Stimulated activated effector memory CD8-positive, alpha-beta T cell treated with anti-CD3 and anti-CD28 coated beads, Interleukin-12 subunit alpha, Interleukin-12 subunit beta, amount 100 ng/mL, for 72 hours (primary cell): ENCODE measurements at places on chromosomes 7 and 10.
A peak's percentile ranks its signal among the peaks of the same experiment; 100 is the strongest.

GRCh38 chr10:49347827-49348226, 48.1 kb downstream of the DRGX start:
- DNase-seq, result no peak

DNA sequence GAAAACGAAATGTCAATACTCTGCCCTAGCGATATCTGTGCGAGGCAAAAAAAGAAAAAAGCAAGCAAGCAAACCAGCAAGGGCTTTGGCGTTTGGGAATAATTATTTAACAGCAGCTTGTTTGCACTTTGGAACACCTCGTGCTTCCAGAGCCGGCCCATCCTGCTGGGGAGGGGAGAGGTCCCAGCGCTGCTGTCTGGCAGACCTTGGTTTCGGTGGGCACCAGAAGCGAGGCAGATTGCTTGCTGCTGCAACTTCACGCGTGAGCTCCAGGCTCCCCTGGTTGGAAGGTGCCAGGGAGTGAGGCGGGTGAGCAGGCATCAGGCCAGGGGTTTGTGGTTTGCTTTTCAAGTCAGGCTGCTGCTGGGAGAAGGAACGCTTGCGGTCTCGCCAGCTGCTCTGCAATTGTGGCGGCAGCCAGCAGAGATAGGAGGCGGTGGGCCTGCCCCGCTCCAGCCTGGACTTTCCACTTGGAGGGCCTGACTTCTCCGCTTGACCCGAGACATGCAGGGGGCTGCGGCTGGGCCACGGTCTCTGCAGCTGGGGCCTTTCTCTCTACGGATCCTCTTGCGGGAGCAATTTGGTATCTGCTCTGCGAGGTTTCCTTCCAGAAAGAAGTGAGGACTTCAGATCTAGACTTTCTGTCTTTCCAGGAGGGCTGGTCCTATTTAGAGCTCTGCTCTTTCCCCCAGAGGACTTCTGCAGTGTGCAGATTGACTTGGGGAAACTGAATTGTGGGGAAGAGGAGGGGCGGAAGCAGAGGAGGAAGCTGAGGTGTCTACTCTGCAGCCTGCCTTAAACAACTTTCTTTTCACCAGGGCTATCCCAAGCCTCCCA, 131.4 kb downstream of the PRPF18 start:
- no peak for DNase-seq

DNA sequence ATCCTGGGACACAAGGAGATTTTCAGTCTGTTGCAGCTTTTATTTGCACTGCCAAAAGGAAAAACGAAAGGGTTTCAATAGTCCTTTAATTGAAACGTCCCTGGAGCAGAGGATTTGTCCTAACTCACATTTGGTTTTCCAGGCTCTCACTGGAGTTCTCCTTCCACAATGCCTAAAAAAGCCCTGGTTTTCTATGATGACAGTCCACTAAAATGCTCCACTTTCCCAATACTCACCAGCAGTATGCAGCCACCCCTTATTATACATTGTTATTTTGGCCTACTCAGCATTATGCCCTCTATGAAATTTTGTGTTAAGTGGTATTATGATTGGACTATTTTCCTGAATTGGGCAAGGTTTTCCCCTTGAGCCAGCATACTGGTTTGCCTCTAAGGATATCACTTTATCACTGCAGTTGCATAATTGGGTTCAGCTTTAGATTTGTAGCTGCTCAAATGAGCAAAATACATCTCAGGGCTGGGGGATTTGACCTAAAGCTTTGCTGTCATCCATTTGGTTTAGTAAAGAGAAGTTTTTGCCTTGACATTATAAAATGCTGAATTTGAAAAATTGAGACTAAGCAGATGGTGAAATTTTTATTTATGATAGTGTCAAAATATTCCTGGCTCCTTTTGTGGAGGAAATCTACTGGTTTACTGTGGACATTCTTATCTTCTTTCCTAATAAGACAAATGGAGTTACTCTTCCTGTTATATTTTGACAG, 239.2 kb downstream of the RNLS start:
- no peak for DNase-seq

- no peak for DNase-seq
Observed at GRCh38 chr10:109205929-109206585, 717.3 kb downstream of the XPNPEP1 start.

GRCh38 chr7:115113776-115114175, 191.9 kb downstream of the MDFIC start:
- DNase-seq, result no peak

DNA sequence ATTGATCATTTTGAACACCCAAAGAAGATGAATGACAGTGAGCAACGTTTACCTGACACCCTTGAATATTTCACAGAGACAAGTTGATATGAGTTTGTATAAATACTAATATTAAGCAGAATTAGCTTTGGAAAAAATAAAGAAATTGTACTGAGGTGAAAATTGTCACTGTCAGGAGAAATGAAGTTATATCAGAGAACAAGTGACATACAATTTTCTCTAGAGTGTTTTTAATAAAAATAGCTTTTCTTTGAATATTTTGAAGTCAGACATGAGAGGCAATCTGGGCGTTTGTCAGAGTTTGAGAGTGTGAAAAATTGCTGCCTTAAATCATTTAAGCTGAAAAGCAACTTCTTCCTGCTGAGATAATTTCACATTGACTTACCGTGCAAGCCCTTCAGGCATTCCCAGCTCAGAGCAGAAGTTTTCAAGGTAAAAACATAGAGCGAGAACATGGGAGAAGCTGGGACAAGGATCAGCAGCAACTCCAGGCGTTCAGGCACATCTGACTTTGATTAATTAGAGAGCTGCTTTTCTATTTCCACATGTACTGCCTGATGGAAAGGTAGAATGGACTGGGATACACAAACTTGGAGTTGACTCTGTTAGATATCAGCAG, 535.9 kb downstream of the TFEC start:
- no peak for DNase-seq

GRCh38 chr10:130141878-130142277, 5.7 kb downstream of the GLRX3 start:
- DNase-seq, result no peak

DNA sequence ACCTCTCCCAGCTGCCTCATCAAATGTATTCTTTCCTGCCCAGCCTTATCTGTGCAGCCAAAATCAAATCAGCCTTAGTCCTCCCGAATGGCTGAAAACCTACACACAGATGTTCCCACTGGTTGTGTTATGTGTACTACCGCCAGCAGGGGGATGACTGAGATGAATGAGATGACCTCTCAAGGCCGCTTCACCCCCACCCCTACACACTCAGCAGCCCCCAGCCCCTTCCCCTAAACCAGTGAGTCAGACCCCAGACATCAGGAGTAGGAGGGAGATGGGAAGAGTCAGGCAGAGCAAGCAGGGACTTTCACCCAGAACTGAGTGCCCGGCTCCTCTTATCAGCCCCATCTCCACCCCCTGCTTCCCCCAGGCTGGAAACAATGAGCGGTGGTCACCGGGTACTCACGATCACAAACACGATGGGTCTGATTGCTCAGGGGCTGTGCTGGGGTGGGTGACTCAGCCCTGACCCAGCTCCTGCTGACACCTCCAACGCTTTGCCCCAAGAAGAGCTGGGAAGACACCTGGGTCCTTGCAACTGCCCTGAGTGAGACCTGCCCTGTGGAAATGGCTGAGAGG, 6.5 kb upstream of the C10orf105 start:
- DNase-seq, result peak; percentile 61

DNA sequence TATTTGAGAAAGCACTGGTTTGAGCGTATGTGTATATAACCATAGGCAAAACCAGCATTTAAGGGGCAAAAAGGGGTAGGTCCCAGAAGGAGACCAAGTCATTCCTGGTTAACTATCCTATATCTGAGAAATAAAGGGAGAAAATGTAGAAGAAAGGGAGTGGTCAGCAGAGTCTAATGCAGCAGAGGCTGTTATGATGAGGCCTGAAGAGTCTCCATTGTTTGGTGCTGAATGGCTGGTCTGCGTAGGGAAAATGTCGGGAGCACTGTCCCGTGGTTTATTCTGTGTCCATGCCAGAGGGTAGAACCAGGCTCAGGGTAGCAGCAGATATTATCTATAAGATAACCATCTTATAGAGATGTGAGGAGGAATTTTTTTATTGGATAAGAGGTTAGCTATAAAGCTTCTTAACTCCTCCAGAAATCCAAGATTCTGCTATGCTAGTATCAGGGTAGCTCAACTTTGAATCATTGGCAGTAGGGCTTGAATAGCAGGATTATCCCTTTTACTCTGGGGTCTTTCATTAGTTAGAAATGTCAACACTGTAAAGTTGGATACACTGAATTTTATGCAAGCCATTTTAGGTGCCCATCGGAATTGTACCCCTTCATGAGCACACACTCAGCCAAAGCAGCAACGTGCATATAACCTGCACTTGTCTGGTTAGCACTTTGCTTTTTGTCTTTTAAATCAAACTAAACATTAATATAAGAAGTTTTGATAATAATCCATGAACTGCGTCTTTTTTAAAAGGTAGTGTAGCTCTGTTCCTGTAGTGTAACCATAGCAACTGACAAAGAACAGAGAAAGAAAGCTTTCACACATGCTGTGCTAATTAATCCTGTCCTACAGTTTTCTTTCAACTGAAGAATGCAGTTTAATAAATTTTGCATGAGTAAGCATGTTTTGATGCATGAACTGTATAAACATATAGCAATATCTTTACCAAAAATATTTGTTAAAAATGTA, 312.0 kb upstream of the FZD1 start:
- no peak for DNase-seq

- no peak for DNase-seq
Observed at GRCh38 chr7:7185371-7185989, 3.1 kb downstream of the C1GALT1 start.

DNA sequence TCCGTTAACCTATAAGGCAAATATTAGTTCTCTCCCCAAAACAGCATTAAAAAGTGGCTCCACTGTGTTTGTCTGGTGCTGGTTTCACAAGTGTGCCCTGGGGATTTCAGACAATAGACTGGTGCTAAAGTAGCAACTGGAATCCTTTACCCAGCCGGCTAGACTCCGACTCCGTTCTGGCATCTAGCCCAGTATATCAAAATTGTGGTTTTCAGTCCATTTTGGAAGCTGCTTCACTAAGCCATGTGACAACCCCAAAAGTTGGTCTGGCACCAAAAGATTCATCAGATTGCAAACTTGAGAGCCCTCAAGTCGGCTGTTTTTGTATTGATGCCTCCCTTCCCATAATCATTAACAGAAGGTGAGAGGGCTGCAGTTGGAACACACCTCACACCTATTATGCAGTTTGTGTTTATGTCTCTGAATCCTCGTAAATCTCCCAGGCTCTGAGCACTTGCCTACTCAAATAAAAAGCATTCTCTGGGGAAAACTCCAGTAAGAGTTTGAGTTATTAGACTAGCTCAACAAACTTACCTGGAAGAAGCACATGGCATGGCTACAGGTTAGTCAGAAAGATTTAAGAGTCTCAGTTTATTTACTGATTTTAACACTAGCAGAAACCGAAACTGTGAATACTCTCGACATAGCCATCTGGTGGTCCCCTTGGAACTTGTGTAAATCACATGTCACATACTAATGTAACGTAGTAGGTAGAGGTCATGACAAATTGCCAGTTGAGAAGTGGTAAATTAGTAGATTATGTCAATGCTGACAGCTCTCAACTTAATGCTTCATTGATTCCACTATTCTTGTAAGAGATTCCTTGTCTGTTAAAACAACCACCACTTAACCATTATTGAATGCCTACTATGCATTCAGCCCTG, 14.8 kb upstream of the WNT16 start:
- no peak for DNase-seq

DNA sequence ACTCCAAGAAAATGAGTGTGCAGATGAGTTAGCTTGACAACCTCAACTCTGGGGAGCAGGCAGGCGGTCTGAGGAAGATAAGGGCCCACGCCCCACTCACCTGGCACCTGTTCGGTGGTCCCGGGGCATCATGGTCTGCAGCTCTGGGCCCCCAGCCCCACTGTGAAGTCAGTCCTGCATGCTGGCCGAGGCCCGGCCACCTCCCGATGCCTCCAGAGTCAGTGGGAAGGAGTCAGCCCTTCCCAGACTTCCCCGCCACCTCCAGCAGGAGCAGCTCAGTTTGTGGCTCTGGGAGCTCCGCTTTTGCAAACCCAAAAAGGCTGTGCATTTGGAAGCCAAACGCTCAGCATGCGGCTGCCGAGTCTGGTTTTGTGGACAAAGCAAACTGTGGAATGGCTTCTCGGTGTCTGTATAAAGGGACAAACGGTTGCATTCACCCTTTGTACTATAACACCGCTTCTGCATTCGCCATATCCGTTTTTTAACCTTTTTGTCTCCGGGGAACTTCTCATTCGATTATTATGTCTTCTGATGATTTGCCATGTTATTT, 167.3 kb downstream of the CCDC3 start:
- no peak for DNase-seq

- no peak for DNase-seq
Observed at GRCh38 chr7:157615101-157615817, 278.5 kb downstream of the DNAJB6 start.

DNA sequence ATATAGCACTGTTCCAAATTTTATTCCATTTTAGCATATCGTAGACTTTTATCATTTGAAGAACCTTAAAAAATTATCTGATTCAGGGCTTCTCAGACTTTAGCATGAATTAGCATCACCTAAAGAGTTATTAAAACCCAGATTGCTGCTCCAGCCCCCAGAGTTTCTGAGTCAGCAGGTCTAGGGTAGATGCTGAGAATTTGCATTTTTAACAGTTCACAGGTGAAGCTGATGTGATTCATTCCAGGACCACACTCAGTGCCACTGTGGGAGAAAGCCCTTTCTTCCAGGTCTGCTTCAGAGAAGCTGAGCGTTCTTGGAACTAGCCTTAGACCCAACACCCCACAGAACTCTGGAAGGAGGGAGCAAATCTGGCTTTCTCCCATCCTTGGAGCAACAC, 174.1 kb upstream of the YAE1 start:
- DNase-seq, result peak; percentile 40

DNA sequence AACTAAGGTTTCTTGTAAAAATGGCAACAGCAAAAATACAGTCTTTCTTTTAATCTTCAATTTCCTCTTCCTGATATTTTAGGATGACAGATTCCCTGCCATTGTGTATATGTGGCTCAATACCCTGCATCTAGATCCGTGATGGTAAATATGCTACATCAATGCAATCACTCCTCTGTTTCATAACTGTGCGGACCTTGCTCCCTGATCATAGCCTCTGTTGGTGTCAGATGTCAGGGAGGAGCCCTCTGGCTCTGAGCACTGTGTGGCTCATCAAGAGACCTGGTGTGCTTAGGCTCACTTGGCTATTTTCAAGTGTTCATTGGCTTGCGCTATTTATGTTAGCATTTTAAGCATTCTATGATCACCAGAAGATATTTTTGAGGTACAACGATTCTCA, 33.0 kb upstream of the AGR3 start:
- DNase-seq, result no peak

DNA sequence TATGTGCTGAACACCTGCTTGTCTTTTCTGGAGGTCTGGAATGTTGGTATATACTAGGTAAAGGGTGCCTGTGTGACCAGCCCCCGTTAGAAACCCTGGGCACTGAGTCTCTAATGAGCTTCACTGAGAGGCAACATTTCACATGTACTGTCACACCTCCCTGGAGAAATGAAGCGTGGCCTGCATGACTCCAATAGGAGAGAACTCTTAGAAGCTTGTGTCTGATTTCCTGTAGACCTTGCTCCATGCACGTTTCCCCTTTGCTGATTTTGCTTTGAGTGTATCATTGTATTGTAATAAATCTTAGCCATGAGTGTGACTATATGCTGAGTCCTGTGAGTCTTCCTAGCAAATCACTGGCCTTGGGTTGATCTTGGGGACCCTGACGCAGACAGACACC, 82.8 kb downstream of the PPP1R3C start:
- no peak for DNase-seq

GRCh38 chr10:77836299-77836820, 90.2 kb downstream of the DLG5 start:
- DNase-seq, result peak; percentile 32

- DNase-seq, result no peak
Observed at GRCh38 chr10:92208736-92209135, 82.1 kb downstream of the CPEB3 start.
